ENCODE measurements at places on chromosomes 6 and 20.

DNA sequence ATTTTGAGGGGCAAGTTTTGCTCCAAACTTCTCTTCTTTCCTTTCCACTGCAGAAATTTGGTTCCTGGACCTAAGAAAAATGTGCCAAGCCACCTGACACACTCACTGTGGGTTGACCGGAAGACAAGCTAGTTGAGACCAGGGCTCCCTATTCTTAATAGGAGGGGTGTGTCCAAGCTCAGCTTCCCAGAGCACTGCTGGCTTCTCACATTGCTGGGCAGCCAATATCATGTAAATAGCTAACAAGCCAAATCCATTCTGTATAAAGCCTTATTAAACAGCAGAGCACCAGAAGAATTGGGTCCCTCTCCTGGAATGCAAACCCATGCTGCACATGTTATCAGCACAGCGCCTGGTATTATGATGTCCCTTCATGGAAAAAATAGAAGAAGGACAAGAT lies 17.0 kb upstream of the SAMD3 start:
- no peak for DNase-seq

DNA sequence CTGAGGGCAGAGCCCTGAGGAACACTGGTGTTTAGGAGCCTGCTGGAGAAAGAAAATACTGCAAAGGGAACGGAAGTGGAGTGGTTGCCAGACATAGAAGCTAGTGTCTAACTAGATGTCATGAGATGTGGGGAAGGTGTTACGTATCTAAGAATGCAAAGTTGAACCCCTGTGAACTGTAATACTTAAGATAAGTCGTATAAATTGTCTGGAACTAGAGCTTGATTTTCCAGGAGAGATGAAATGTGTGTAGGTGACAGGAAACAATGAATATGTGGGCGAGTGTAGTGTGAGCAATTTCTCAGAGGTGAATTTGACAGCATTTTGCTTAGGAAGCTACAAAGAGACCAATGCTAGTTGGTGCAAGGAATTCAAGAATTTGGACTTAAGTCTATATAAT lies 27.9 kb downstream of the ESR1 start:
- no peak for DNase-seq

DNA sequence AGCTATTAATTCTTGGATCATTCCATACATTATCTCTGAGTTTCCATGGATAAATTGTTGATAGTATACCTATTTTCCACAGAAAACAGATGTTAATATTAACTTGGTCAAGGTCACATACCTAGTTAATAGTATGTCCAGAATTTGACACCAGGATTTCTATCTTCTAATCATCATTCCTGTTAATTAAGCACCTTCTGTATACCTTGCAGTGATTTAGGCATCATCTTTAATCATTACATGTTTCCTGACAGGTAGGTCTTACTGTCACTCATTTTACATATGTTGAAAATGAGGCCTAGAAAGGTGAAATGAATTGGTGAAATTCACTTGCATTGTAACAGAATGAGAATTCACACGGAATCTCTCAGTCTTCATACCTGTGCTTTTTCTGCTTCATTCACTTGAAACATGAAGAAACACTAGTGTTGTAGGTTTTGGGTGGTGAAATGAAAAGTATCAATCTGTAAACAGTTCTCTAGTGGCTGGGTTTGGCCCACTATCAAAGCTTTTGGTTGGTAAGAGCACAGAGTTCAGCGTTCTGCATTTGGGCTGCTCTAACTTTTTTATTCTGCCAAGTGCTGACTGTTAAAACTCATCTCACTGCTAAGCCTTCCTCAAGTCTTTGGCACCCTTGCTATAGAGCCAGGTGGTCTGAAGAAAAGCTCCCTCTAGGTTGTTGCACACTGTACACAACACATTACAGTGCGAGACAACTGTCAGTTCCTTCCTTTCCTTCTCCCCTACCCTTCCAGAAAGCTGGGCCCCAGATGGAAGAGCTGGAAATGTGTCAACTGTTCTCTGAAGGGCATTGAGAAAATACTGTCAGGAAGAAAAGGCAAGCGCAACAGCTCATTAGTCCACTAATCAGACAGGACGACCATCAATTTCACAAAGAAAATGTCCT lies 57.8 kb upstream of the C20orf144 start:
- DNase-seq = no peak

DNA sequence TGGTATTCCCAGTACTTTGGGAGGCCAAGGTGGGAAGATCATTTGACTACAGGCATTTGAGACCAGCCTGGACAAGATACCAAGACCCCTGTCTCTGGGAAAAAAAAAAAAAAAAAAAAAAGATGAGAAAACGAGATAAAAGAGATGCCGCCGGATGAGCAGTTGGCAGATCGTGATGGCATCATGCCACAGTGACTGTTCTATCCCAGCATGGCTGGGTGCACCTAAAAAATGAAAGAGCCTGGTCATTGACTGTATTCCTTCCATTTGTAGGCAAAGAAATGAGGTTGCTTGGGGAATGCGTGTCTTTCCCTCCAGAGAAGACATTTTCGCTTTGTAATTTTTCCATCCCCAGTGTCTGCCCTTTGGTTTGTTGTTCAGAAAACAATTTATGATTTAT lies 12.9 kb downstream of the AKAP12 start:
- no peak for DNase-seq

DNA sequence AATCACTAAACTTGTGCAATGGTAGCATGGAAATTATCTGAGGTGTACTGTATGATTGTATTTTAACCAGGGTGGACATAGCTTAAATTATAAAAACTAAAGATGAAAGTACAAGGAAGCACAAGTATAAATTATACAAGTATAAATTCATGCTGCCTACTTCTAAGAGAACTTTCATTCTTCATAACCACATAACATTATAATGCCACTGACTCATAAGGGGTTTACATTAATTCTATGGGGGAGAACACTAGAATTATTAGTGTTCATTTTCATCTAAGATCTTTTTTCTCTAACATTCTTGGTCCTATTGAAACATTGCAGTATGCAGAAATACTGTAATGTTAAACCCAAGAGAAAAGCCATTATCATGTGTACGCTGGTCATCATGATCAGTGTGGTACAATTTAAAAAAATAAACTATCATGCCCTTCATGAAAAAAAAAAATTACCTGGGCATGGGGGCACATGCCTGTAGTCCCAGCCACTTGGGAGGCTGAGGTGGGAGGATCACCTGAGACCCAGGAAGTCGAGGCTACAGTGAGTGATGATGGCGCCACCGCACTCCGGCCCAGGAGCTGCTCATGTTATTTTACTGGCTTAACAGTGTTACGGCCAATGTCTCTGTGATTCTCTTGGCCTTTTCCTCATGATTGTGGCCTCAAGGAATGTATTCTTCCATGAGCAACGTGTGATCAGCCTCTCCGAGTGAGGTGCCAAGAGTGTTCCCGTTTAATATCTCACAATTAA lies 25.9 kb upstream of the AHCY start:
- DNase-seq = no peak

DNA sequence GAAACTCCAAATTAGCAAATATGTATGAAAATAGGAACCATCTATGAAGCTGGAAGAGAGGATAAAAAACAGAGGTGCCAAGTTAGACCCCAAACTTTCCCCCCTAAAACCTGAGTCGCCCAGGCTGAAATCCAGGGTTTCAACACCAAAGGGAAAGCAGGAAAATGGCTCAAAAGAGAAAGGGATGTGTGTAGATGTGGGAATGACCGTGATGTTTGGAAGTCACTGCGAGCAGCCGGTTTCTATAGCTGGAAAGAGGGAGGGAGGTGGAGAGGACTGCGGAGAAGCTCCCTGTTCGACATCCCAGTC lies 4.5 kb downstream of the RING1 start:
- no peak for DNase-seq

- no peak for DNase-seq
These were observed 63.9 kb downstream of the FHL5 start for GRCh38 chr6:96626759-96627364.

- DNase-seq = no peak
These were observed 451.0 kb upstream of the MAN1A1 start for GRCh38 chr6:119800526-119800925.

DNA sequence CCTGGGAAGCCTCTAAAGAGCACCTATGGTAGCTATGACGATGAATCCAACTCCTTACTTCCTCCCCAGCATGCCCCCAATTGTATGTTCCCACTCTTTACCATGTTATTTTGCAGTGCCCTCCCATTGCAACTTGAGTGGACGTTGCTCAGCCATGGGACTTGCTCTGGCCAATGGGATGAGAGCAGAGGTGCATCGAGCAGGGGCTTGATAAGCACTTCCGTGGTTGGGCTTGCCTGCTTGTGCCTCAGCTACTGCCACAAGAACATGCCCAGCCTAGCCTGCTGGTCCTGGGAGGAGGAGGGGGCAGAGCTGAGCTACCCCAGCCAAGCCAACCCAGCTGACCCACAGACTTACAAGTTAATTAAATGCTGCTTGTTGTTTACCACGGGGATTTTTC lies 71.1 kb upstream of the CTNNBL1 start:
- DNase-seq = no peak

DNA sequence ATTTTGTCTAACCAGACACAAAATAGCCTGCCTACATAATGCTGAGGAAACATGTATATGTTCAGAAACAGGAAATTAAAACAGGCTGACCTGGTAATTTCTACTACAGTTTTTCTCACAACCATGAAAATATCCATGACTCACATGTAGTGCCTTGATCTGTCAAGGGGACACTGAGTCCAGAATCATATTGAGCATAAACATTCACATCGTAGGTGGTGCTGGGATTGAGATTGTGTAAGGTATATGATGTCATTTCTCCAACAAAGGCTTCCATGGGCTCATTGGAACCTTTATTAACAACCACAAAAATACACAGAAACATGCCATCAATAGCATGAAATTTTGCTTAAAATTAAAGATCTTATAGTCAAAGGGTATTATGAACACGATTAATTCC lies 80.9 kb downstream of the COL12A1 start:
- no peak for DNase-seq

- DNase-seq = no peak
These were observed 40.9 kb downstream of the ZFP64 start for GRCh38 chr20:52150440-52151258.

DNA sequence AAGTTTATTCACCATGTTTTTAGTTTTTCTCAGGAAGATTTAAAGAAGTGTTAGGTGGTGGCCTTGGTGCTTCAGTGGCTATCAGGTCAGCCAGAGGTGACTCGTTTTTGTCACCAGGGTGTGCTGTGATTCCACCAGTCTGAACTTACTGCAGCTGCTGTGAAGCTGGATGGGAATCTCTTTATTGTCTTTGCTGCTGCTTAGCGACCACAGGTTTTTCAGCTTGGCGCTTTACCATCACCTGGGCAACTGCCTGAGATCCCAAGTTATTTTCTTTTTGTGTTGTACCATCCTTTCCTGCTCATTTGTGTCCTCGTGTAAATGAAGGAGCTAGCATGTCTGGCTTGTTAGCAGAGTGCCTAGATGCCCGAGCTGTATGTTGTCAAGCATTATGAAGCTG lies 146.9 kb downstream of the MACROD2 start:
- peak; percentile 37 for DNase-seq

DNA sequence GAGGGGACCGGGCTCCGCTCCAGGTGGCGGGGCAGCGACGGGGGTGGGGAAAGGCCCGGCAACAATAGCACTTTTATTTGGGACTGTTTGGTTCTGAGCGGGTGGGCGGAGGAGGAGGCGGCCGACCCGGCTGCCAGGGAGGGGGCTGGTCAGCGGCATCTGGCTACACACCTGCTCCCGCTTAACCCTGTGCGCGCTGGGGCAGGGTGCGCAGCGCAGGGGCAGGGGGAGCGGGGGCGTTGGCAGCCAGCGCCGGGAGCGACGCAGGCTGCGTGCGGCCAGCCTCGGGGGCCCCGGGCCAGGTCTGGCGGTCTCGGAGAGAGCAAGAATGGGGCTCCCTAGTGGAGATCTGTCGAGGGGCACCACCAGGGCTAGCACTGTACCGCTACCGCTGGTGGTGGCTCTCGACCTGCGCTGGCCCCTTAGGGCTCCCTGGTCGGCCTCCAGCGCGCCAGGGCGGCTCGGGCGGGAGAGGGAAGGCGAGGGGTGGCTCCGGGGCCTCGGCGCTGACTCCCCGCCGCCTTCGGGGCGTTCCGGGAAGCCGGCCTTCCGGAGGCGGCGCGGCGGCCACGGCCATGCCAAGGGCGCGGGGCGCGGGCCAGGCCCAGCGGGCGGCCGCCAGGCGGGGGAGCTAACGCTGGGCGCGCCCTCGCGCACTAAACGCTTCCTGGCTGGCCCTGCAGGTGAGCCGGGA lies 92.4 kb downstream of the NCR2 start:
- peak; percentile 52 for DNase-seq

GRCh38 chr6:159116343-159116742 lies 52.9 kb upstream of the FNDC1 start:
- no peak for DNase-seq

- DNase-seq = no peak
These were observed 191.2 kb upstream of the SOX4 start for GRCh38 chr6:21402368-21402767.

GRCh38 chr20:56439771-56440291 lies 27.8 kb downstream of the CASS4 start:
- DNase-seq = no peak

DNA sequence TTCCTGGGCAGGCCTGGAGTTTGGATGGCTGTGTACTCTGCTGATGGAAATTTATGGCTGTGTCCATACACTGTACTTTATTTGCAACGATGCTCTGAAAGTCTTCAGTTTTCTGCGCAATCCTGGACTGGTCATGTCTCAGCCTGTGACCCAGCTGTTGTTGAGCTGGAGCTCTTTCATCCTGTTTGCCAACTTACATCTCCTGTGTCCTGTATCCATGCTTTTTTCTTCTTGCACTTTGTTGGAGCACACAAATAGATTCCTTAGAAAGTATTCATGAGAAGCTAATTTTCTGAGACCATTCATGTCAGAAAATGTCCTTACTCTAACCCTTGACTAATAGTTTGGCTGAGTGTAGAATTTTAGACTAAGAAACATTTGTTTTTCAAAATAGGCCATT lies 251.2 kb downstream of the BCKDHB start:
- DNase-seq = no peak

- no peak for DNase-seq
These were observed 301.9 kb downstream of the TFAP2A start for GRCh38 chr6:10112871-10113549.

- DNase-seq = no peak
These were observed 3.0 kb upstream of the GUCA1B start for GRCh38 chr6:42197555-42198362.

GRCh38 chr20:6142348-6142993 lies 19.6 kb upstream of the FERMT1 start:
- DNase-seq = peak; percentile 12

Data from C1 segment of cervical spinal cord (tissue), 14 donors.